NCI-H510A (cell line): ENCODE measurements at places on chromosomes 7 and 10.

- DNase-seq, result no peak
Measured at GRCh38 chr10:6098156-6098555, 9.3 kb downstream of the RBM17 start.

DNA sequence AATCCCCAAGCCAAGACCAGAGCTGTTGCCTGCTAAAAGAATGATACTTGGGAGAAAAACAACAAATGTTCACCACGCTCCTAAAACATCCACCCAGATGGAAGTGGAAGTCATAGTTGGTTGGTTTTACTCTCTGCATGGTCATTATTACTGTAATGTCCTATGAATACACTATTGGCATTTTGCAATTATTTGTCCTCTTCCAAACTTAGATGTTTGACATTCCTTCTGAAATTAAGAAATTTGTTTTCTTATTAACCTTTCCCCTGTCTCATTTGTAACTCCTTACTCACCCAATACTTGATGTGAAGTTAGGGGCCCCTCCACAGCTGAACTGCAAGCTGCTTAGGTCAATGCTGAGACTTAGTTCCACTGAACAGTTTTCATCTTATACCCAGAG lies 383.3 kb downstream of the INHBA start:
- no peak for DNase-seq

DNA sequence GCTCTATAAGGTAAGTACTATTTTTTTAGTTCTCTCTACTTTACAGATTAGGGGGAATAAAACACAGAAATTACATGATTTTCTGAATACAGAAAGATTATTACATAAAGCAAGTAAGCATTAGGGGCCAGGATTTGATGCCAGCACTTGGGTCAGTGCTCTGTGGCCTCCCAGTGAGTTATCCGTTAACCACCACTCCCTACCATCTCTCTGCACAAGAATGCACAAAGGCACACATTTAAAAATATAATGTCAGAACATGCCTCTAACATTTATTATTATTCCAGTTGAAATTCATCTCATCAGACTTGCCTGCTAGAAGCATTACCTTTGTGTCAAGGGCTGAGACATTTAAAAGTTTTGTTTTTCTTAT lies 59.0 kb downstream of the MET start:
- DNase-seq, result no peak

- no peak for DNase-seq
Measured at GRCh38 chr7:131331806-131332205, 4.1 kb downstream of the MKLN1 start.

GRCh38 chr7:139901901-139902300 lies 72.8 kb downstream of the TBXAS1 start:
- no peak for DNase-seq

- DNase-seq, result no peak
Measured at GRCh38 chr10:132967540-132967939, 25.2 kb upstream of the CFAP46 start.

- DNase-seq, result no peak
Measured at GRCh38 chr7:171364-171904, 20.9 kb upstream of the FAM20C start.

DNA sequence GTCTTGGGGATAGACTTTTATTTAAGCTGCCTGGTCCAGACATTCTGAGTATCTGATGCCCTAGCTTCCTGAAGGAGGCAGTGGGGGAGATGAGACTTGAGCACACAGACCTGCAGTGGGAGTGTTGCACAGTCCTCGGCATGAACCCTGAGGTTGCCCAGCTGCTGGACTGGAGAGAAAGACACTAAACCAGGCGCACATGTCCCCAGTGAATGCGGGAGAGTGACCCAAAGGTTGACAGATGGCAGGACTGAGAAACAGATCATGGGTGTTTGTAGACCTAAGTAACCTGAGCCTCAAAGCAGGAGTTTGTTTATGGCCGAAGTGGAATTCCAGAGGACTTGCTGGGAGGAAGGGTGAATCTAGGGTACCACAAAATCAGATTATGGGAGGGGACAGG lies 15.7 kb upstream of the MSRB2 start:
- no peak for DNase-seq

GRCh38 chr10:9102026-9102425 lies 1047.5 kb downstream of the GATA3 start:
- no peak for DNase-seq

- no peak for DNase-seq
Measured at GRCh38 chr10:27241010-27241651, 534 bp upstream of the ACBD5 start.

DNA sequence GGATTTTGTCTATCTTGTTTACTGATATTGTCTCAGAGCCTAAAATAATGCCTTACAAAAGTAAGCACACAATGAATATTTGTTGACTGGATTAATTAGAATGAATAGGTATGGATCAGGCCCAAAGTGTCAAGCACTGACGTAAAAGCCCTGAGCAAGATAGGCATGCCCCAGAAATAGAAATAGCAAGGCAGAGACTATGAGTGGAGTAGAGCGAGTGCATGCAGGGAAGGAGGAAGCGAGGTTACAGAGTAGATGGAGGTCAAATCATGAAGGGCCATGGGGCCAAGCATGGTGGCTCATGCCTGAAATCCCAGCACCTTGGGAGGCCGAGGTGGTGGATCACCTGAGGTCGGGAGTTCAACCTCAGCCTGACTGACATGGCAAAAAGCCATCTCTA lies 51.6 kb upstream of the SFTPD start:
- DNase-seq, result no peak
